ENCODE measurements at places on chromosomes 16 and 17.

DNA sequence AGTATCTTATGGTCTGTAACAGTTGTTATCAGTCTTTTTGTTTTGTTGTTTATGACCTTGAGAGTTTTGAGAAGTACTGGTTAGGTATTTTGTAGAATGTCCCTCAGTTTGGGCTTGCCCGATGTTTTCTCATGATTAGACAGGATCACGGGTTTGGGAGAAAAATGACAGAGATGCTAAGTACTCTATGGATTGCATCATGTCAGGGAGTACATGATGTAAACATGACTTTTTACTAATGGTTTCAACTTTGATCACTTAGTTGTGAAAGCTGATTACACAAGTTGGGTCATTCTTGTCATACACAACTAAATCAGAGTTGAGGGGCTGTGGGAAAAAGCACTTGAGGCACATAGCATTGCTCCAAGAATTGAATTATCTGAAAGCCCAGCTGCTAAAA lies 94.7 kb upstream of the SIAH1 start:
- DNase-seq: no peak

DNA sequence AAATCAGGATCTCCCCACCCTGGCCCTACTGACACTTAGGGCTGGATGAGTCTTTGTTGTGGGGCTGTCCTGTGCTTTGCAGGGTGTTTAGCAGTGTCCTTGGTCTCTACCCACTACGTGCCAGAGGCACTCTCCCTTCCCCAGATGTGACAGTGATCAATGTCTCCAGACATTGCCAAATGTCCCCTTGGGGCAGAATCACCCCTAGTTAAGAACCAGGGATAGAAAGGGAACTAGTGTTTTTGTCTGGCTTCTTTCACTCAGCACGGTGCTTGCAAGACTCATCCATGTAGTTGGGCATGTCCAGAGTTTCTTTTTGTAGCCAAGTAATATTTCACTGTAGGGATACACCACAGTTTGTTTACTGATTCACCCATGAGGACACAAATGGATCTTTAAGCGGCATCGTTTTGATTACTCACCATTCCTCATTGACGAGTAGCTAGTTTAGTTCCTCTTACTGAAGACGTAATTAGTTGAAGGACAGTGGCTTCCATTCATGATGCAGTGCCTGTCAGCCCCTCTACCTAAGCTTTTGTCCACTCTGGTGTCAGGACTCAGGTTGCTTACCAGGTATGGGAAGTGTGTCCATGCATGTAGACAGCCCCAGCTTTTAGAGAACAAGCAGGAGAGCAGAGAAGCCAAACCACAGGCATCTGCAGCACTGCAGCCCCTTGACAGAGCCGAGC lies 26.0 kb upstream of the ITGB4 start:
- DNase-seq: no peak

GRCh38 chr16:15446901-15447300 lies 12.5 kb downstream of the BMERB1 start:
- no peak for DNase-seq

DNA sequence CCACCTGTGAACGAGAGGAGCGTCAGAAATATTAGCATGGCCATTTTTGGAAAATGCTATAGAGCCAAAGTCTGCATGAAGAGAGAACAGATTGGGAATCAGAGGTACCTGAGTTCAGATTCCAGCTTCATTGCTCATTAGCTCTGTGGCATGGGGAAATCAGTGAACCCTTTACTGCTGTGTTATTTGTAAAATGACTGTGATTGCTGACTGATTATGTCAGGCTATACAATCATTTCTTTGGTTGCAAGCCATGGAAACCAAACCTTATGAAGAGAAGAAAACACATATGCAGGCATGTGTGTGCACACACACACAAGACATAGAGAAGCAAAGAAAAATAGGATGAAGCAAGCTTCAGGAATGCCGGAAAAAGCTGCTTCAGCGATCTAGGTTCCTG lies 101.4 kb upstream of the HSBP1 start:
- DNase-seq: no peak

- DNase-seq: no peak
These were observed 246.5 kb downstream of the FOXL1 start for GRCh38 chr16:86824751-86825296.

- no peak for DNase-seq
These were observed 594 bp upstream of the TGFB1I1 start for GRCh38 chr16:31471241-31471874.

GRCh38 chr17:72822358-72823023 lies 270.0 kb downstream of the SLC39A11 start:
- no peak for DNase-seq

- DNase-seq: no peak
These were observed 15.4 kb downstream of the PIPOX start for GRCh38 chr17:29058391-29058790.

- no peak for DNase-seq
These were observed 230.1 kb downstream of the CBLN1 start for GRCh38 chr16:49051576-49051975.

- DNase-seq: no peak
These were observed 45.1 kb upstream of the TOX3 start for GRCh38 chr16:52591934-52592592.

GRCh38 chr17:60134396-60135150 lies 15.2 kb upstream of the CA4 start:
- no peak for DNase-seq

- no peak for DNase-seq
These were observed 6.6 kb downstream of the JUP start for GRCh38 chr17:41779954-41780353.

GRCh38 chr16:26976873-26977272 lies 89.9 kb upstream of the C16orf82 start:
- DNase-seq: no peak

- no peak for DNase-seq
These were observed 4.4 kb downstream of the HAPSTR1 start for GRCh38 chr16:9095656-9096397.

GRCh38 chr17:80387071-80387470 lies 27.9 kb upstream of the ENDOV start:
- DNase-seq: peak; percentile 70
